Stimulated activated CD4-positive, alpha-beta T cell treated with anti-CD3 and anti-CD28 coated beads, Interleukin-15, amount 100 ng/mL, for 1 hour (primary cell): ENCODE measurements at places on chromosomes 1 and 21.

- no peak for DNase-seq
Observed at GRCh38 chr1:157166590-157166989, 28.4 kb upstream of the ETV3 start.

- DNase-seq: no peak
Observed at GRCh38 chr1:17533201-17533600, 6.3 kb upstream of the ARHGEF10L start.

GRCh38 chr1:70146488-70146887 lies 58.9 kb downstream of the LRRC40 start:
- DNase-seq: no peak

DNA sequence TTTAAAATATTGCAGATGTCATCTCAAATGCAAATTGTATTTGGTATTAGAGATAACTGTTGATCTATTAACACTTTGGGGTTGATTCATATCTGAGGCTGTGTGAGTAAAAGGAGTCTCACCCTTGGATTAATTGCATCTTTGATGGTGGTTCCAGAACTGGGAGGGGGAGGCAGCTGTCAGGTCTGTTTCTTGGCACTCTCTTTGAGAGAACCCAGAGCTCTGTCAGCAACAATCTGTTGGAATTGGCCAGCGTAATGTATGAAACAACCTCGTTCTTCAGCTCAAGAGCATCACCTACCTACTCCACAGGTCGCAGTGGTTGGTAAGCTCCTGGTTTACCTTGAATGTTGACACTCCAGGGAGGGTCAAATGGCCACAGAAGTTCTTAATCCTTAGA lies 424.1 kb downstream of the CAMTA1 start:
- DNase-seq: no peak

- no peak for DNase-seq
Observed at GRCh38 chr1:108046026-108046425, 81.0 kb upstream of the VAV3 start.

- DNase-seq: no peak
Observed at GRCh38 chr1:242770366-242770765, 245.9 kb upstream of the PLD5 start.

- no peak for DNase-seq
Observed at GRCh38 chr1:29973406-29973805, 737.1 kb downstream of the PTPRU start.

GRCh38 chr1:29974316-29974724 lies 738.0 kb downstream of the PTPRU start:
- DNase-seq: no peak

GRCh38 chr1:85333186-85333585 lies 56.8 kb upstream of the BCL10 start:
- DNase-seq: no peak
